ENCODE measurements at places on chromosomes 12 and 14.

- DNase-seq, result no peak
Observed at GRCh38 chr14:94331462-94331861, 8.3 kb upstream of the SERPINA6 start.

- no peak for DNase-seq
Observed at GRCh38 chr14:89493406-89493805, 76.4 kb upstream of the FOXN3 start.

- no peak for DNase-seq
Observed at GRCh38 chr14:32606301-32606700, 277.2 kb downstream of the AKAP6 start.

- no peak for DNase-seq
Observed at GRCh38 chr12:108686780-108687179, 44.5 kb downstream of the CORO1C start.

- no peak for DNase-seq
Observed at GRCh38 chr14:72715850-72716228, 178.1 kb downstream of the DPF3 start.

GRCh38 chr14:61488417-61489401 lies 167.3 kb downstream of the PRKCH start:
- peak; percentile 17 for DNase-seq

DNA sequence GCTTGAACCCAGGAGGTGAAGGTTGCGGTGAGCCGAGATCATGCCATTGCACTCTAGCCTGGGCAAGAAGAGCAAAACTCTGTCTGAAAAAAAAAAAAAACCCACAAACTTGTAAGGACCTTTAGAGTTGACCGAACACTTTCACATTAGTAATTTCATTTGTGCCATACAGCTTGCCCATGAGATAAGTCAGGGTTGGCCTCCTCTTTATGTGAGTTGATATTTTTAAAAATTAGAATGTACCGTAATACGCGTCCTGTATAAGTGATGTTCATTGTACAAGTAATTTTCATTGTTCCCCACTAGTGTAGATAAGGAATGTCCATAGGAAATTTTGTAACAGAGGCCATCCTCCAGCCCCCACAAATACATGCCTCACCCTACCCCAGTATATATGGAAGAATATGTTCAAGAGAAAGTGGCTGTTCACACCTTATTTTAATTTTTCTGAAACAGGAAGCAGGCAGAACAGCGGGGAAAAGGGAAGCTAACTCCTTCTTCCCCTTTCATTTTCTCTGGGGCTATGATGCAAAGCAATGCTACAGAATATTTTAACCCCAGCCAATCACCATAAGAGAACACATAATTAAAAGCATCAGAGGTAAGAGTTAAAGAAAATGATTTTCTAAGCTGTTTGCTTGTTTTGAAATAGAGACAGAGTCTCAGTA lies 31.9 kb upstream of the HIF1A start:
- no peak for DNase-seq

- no peak for DNase-seq
Observed at GRCh38 chr12:55727643-55728185, 1.1 kb downstream of the CD63 start.

DNA sequence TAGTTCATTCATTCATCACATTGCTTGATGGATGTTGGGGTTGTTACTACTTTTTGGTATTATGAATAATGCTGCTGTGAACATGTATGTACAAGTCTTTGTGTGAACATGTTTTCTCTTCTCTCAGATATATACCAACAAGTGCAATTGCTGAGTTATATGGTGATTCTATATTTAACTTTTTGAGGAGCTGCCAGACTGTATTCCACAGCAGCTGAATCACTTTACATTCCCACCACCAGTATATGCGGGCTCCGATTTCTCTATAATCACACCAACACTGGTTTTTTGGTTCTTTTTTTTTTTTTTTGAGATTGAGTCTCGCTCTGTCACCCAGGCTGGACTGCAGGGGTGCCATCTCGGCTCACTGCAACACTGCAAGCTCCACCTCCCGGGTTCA lies 22.2 kb upstream of the PLEKHG6 start:
- DNase-seq, result no peak

- DNase-seq, result no peak
Observed at GRCh38 chr14:94291159-94291905, 1.7 kb downstream of the SERPINA10 start.

DNA sequence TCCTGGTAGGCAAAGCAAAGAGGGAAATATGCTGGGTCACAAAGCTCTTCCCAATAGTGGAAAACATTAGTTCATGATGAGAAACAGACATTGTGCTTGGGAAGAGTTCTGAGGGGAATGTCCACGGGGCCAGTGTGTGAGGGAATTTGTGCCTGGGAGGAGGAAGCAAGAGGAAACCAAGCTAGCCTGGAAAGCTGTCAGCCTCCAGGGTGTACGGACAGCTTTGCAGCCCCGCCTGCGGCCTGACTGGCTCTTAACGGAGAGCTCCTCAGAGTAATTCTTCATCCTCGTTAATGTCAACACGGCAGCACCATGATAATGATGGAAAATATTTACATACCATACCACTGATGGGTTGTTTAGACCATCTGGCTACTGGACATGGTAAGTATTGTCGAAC lies 32.4 kb downstream of the PITPNM2 start:
- peak; percentile 53 for DNase-seq

GRCh38 chr12:96907671-96908422 lies 790 bp downstream of the NEDD1 start:
- peak; percentile 74 for DNase-seq

GRCh38 chr14:56487090-56487667 lies 92.4 kb upstream of the TMEM260 start:
- DNase-seq, result peak; percentile 89

DNA sequence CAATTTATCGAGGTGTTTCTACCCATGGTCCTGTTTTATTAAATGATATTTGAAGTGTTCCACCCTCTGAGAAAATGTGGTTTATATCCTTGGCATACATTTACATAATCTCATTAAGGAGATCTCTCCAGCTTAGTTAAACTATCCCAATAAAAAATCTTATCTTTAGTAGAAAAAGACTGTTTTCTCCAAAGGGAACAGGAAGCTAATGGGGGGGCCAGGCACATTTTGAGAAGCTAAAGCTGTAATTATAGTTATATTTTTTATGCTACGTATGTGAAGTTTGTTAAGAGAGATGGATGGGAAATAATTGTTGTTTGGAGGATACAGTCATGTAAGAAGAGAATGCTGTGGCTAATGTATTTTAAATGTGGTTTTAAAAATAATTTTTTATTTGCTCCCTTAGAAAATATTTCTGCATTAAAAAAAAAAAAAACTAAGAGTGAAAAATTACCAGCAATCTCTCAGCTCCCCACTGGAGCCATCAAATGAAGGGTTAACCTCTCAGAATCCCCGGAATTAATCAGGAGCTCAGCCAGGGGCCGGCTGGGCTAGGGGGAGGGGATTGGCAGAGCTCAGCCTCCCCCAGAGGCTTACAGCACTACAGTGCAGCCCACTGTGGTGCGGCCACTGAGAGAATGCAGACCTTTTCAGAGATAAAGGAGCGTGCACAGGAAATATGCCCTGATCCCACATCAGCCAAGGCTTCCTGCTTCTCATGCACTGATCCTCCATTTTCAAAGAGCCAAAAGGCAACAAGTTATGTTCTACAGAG lies 185.8 kb downstream of the EGLN3 start:
- DNase-seq, result peak; percentile 95

DNA sequence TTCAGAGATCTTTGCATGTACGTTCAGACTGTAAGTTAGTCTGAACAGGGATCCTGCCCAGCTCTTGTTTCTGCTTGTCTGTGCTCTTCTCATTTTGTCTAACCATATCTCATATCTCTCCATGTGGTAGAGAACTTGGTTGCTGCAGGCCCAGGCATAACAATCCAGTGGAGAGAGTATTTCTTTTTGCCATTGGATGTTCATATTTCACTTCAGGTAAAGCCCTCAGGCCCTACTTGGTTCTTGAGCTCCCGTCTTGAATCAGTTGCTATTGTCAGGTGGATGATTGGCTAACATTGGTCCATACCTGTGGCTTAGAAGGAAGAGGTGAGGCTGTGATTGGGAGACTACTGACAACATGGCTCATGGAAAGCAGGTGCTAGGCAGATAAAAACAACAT lies 357.7 kb upstream of the FLRT2 start:
- no peak for DNase-seq

GRCh38 chr12:132314516-132315233 lies 14.7 kb downstream of the GALNT9 start:
- DNase-seq, result peak; percentile 32

DNA sequence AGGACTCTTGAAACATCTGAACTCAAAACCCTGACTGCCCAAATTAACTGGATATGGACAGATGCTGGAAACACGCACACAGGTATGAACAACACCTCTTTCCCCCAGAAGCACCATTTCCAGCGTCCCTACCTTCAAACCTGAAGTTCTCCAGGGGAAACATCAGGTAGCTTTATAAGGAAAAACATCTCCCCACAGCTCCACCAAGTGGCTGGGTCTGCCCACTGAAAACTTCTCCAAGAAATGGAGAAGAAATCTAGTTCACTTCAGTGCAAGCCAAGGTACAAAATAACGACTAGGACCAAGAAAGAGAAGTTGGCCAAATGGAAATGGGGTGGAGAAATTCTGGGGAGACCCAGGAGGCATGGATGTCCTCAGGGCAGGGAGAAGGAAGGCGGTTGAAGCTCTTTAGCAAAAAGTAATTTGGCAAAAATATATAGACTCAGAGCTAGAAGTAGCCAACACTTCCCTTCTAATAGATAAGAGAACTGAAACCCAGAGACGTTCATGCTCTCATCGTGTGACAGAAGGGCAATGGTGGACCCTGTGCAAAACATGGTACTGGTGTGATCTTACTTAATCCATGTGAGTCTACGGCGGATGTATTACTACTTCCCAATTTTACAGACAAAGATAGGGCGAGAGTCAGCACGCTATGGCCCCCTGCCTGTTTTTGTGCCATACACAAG lies 10.5 kb upstream of the NUAK1 start:
- DNase-seq, result peak; percentile 67

DNA sequence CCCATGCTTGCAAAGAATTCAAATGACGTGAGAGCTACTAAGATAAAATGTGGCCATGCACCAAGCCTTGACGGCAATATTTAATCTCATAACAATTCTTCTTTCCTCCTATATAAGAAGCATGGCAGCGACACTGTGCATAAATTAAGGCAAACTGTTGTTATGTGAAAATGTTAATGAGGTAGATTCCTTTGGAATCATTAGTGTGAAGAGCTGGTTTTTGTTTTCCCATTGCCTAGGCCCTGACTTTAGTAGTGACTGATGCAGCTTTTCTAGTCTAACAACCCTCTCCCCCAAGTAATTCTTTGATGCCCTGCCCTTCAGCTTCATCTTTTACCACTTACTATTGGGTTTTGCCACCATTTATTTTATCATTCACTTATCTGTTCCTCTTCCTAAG lies 10.6 kb upstream of the PSEN1 start:
- DNase-seq, result no peak

- no peak for DNase-seq
Observed at GRCh38 chr12:11576104-11576503, 73.4 kb upstream of the ETV6 start.

- DNase-seq, result no peak
Observed at GRCh38 chr12:57605811-57606311, 1.2 kb downstream of the DTX3 start.

DNA sequence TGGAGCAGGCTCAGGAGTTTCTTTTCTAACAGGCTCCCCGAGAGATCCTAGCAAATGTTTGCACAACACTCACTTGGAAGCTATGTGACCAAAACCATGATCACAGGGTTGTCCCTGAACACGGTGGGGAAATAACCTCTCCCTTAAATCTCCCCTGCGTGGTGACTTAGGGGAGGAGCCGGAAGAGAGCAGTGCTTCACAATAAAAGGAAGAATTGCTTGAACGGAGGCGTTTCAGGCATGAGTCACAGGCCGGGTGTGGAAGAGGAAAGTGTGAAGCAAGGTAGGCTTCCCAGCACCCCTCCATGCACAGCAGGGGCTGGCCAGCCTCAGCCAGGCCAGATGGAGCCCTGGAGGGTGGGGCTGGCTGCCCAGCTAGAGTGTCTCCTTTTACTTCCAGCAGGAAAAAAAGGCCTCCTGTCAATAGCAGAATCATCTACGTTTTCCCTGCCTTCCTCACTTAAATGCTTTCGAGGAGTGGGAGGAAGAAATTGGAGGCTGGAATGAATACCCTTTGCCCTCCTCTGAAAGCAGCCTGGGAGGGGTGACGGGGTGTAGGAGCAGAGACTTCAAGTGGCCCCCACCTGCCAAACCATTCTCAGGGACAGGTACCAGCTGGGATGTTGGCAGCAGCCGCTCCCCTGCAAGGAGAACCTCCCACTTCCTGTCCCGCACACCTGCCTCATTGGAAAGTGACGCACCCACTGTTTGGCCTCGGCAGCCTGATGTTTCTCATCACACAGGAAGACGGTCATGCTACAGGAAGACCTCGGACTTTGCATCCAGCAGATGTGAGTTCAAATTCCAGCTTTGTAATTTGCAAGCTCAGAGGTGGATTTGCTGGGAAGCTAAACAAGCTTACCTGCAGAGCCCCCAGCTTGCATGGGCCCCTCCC lies 30.1 kb upstream of the PPP2R5C start:
- DNase-seq, result no peak

GRCh38 chr12:15601210-15601800 lies 187.9 kb downstream of the EPS8 start:
- DNase-seq, result no peak

DNA sequence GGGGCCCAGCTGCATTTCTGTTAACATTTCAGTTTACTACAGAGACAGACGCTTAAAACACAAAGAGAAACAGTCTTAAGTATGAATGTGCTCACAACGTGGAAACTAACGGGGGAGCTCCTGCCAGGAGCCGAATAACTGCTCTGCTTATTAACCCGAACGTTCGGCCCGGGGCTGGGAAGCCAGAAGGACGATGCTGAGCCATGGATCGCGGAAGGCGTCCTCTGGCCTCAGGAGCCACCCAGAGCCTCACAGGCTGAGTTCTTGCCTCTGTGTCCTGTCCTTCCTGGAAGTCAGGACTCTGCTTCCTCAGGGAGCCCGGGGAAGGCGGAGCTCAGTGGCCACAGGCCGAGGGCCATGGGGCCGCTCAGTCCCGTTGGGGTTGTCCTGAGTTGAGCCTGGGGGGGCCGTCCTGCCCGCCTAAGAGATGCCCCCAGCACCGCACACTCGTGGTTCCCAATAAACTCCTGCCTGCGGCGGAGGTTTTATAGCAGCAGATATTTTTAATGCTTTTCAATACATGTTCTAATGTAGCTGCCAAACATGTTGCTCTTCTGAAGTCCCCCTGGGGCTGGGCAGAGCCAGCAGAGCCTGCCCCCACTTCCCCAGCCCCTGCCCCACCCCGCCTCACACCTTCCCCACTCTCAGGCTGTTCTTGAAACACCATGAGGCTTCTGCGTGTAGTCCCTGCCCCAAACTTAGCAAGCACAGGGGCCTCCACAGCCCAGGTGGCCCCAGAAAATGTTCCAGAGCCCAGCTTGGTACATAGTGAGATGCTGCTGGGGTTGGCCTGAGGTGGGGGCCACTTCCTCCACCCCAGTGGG lies 3.4 kb upstream of the TEX22 start:
- DNase-seq, result no peak
